ENCODE measurements at places on chromosomes 6 and 20.

DNA sequence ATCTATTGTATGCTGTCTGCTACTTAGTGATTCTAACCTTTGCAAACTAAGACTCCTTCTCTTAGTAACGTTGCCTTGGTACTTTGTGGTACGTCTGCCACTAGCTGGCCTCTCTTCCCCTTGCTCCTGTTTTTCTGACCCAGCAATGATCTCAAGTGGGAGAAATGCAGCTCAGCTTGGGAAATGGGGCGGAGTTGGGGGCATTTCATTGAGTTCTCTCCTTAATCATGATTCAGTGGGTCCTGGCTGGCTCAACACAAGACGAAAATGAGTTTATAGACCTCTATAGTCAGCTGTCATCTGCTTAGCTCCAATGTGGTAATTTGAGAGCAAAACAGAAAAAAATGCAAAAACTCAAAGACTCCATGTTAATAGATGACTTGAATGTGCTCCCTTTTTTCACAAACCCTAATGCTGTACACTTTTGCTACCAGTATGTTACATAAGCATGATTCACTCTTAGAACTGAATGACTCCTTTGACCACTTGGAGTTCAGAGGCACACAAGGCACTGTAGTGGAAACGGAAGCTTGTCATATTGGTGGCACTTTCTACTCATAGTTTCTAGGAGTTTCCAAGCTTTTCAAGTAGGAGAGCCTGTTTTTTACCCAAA is 55.3 kb upstream of the SOX4 start:
- no peak for DNase-seq

GRCh38 chr20:60900618-60901017 is 351.4 kb upstream of the CDH4 start:
- DNase-seq, result no peak

DNA sequence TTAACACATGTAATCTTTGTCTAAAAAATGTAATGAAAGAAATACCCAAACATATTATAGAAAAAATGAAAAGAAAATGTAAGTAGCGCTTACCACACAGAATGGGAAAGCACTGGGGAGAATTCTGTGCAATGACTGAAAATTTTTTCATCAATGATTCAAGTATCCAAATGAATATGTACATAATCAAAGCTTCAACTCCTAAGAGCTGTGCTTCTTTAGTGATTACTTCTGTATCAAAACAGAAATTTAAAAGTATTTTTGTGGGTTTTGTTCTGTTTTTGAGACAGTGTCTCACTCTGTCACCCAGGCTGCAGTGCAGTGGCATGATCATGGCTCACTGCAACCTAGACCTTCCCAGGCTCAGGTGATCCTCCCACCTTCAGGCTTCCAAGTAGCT is 13.7 kb downstream of the LMBRD1 start:
- DNase-seq, result no peak

- no peak for DNase-seq
Measured at GRCh38 chr6:903761-904160, 210.8 kb upstream of the EXOC2 start.

DNA sequence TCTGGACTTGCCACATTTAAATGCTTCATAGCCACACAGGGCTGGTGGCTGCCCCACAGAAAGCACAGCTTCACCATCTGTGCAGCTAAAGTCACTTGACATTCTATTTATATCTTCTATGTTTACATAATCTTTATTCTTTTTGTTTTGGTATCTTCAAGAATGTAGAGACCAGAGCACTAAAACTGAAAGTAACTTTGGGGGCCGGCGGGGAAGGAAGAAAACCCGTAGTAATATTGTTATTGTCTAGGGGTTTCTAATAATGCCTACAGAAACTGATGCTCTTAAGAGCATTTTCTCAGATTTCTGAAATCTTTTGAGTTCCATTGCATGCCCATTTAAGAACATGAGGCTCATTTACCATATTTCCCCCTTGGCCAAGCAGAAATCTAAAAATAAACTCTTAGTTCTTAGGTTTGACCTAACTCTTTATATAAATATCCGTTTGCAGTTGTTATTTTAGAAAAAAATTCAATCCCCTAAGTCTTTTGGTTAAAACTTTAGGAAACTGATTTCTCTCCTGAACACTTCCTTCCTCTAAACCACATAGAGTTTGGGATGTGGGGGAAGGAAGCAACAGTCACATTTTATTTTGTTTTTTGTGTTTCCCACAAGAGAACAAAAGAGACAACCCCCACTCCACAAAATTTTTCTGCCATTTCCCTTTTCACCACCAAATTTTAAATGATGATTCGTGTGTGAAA is 207.6 kb downstream of the OGFRL1 start:
- no peak for DNase-seq

GRCh38 chr6:20969551-20969950 is 435.3 kb downstream of the CDKAL1 start:
- no peak for DNase-seq

GRCh38 chr20:21291026-21291425 is 12.1 kb upstream of the XRN2 start:
- no peak for DNase-seq

GRCh38 chr6:144017166-144018094 is 9.4 kb upstream of the PLAGL1 start:
- DNase-seq, result no peak

GRCh38 chr6:41408576-41408975 is 73.2 kb downstream of the NCR2 start:
- DNase-seq, result no peak

DNA sequence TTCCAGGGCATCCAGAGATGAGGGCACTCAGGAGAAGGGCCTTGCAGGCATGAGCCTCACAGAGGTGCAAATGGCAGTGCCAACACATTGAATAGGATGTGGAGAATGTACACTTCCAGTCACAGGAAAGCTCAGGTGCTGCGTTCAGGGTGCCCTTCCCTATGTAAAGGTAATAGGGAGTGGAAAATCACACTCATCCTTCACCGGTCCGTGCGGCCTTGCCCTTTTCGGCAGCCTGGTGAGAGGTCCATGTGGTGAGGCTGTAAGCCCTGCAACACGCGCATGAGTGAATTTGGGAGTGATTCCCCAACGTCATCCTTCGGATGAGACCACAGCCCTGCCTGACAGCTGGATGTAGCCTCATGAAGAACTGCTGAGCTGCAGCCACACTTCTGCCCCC is 43.0 kb upstream of the RPS6KA2 start:
- no peak for DNase-seq

DNA sequence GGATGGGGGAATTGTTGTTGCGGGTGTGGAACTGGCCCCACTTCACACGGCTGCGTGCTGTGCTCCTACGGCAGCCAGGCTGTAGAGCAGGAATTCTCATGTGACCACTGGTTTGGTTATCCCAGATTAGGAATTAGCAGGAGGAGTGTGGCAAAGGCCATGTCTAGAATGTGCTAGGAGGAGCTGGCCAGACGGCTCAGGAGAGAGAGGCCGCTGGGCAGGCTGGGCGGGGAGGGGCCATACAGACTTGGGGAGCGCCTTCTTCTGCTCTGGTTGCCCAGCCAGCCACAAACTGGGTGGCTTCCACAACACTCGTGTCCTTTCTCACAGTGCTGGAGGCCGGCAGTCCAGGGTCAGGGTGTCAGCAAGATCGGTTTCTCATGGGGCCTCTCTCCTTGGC is 245.0 kb upstream of the QKI start:
- DNase-seq, result no peak

- no peak for DNase-seq
Measured at GRCh38 chr6:42572523-42572922, 8.7 kb downstream of the UBR2 start.

DNA sequence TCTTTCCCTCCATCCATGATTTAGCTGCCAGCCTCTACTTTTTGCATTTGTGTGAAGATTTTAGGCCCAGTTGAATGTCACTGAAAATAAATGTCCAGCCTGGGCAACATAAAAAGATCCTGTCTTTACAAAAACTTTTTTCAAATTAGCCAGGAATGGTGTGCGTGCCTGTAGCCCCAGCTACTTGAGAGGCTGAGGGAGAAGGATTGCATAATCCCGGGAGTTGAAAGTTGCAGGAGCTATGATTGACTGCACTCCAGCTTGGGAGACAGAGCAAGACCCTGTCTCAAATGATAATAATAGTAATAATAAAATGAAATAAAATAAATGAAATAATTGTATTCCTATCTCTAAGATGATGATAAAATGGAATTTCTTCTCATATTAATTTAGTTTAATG is 5.0 kb upstream of the GFOD1 start:
- DNase-seq, result no peak

DNA sequence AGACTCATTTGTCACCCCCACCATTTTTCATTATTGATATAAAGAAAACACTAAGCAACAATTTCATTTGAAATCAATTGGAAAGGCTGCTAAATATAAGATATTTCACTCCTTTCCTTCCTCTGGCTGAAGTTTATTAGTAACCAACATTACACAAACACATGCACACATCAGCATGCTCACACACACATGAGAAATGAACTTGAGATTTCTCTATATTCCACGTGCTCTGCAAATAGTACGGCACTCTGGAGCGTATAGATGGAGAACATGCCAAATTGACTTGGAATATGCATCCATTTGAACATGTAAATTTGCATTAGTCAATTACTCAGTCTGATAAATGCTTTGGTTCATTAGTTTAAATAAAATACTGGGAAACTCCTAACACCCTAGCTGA is 37.1 kb upstream of the F13A1 start:
- no peak for DNase-seq

DNA sequence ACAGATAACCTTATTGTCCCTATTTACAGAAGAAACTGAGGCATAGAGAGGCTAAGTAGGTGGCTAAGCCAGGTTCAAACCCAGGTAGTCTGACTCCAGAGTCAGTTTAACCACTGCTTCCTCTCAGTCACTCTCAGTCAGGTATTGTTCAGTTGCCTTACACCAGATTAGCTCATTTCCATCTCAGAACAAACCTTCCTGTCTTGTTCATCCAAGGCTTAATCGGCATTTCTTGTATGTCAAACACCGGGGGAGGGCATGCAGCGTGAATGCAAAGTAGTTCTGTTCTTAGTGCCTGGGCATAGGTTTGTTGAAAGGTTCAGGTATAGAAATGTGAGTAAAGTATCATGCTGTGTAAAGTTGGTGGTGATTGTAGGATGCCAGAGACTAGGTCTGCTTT is 51.7 kb downstream of the CTNNBL1 start:
- no peak for DNase-seq

- DNase-seq, result no peak
Measured at GRCh38 chr6:36121787-36122494, 8.4 kb upstream of the MAPK13 start.

GRCh38 chr6:101386982-101387381 is 6.5 kb upstream of the GRIK2 start:
- no peak for DNase-seq

GRCh38 chr6:34901930-34902329 is 12.9 kb downstream of the ANKS1A start:
- DNase-seq, result no peak

GRCh38 chr20:62830821-62831220 is 14.0 kb downstream of the COL9A3 start:
- DNase-seq, result peak; percentile 15

DNA sequence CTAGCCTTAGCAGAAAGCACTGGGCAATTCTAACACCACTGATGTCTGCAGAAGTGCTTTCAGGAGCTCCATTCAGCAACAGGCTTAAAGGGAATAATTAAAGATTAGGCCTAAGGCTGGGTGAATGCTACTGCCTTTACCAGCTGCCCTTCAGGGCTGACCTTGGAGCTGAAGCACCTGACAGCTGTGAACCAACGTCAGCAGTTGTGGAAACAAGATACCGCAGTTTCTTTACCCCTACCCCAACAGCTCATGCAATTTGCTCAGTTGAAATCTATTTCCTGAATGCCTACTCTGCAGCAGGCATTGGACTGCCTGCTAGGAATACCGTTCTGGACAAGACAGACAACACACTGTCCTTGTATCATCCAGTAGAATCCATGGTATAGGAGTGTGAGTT is 51.5 kb upstream of the ADTRP start:
- no peak for DNase-seq

GRCh38 chr6:47162793-47163192 is 120.7 kb upstream of the ADGRF1 start:
- no peak for DNase-seq

- DNase-seq, result no peak
Measured at GRCh38 chr20:25668446-25668845, 28.2 kb downstream of the ZNF337 start.

- no peak for DNase-seq
Measured at GRCh38 chr6:3822747-3823445, 26.3 kb upstream of the FAM50B start.

DNA sequence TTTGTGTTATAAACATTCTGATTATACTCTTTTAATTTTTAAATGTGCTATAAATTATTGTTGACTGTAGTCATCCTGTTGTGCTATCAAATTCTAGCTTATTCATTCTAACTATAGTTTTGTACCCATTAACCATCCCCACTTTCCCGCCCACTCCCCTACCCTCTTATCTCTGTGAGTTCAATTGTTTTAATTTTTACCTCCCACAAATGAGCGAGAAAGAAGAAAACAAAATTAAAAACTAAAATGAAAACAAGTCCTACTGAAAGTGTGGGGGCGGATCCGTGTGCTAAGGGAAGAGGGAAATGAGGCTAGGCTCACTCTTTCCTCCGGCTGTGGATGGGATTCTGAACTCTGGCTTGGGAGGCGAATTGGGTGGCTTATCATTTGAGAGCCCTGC is 6.6 kb upstream of the ZNF831 start:
- DNase-seq, result no peak

GRCh38 chr20:50872560-50873425 is 58.4 kb downstream of the ADNP start:
- no peak for DNase-seq

GRCh38 chr6:72689107-72689954 is 67.5 kb downstream of the KCNQ5 start:
- DNase-seq, result no peak

GRCh38 chr6:7691675-7692452 is 34.0 kb upstream of the BMP6 start:
- DNase-seq, result no peak

DNA sequence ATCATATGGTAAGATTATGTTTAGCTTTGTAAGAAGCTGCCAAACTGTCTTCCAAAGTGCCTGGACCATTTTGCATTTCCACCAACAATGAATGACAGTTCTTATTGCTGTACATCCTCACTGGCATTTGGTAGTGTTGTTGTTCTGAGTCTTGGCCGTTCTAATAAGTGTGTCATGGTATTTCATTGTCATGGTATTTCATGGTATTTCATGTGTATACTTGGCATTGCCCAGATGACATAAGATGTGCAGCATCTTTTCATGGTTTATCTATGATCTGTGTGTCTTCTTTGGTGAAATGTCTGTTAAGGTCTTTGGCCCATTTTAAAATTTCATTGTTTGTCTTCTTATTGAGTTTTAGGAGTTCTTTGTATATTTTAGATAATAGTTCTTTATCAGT is 224.4 kb downstream of the BCAS1 start:
- DNase-seq, result no peak

- no peak for DNase-seq
Measured at GRCh38 chr20:11227602-11228001, 553.8 kb upstream of the JAG1 start.

- DNase-seq, result peak; percentile 24
Measured at GRCh38 chr6:53179961-53180651, 31.5 kb upstream of the GCM1 start.

- no peak for DNase-seq
Measured at GRCh38 chr6:136592930-136593673, 42.9 kb upstream of the MAP7 start.

Measured in BE2C (cell line).